ENCODE measurements at places on chromosomes 1 and 21.

DNA sequence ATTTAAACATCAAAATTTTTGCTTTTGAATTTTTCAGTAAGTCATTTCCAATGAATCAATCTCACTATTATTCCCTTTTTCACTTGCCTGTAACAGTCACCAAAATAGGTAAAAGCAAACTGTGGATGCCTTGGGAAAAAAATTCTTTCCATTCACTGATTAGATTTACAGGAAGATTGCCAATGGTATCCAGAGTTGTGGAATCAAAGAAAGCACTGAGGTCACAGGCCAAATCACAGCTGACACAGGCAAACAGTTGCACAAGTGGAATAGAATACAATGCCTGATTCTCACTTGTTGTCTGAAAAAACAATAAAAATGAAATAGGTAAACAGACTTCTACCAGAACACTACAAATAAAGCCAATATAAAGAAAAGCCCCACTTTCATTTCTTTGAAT, 48.4 kb downstream of the LTN1 start:
- DNase-seq: no peak

- DNase-seq: no peak
Observed at GRCh38 chr1:246001142-246001836, 505.8 kb downstream of the SMYD3 start.

GRCh38 chr1:173669491-173669941, at the start of gene ANKRD45:
Gene ANKRD45 (minus strand): TSS chr1:173669851. CDS start chr1:173659418, 10,433 bp downstream.
- peak; percentile 19 for DNase-seq

GRCh38 chr1:54091666-54092065, 38.3 kb downstream of the TCEANC2 start:
- DNase-seq: no peak

DNA sequence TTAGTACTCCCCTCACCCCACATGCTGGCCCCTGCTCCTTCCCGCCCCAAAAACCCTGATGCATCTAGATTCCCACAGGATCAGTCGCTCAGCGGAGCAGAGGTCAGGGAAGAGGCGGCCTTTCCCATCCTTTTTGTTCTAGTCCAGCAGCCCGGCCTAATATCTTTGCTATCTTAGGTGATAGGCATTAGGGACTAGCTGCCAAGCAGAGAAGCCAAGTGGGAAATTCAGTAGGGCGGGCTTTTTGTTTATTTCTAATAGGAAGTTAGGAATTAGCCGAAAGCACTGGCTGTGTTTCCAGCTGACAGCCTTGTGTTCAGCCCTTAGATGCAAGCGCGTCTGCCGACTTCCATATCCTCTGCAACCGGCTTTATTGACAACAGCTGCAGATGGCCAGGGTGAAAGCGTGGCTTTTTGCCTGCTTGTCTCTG, 59.0 kb upstream of the BCAR3 start:
- DNase-seq: no peak

- no peak for DNase-seq
Observed at GRCh38 chr1:162386292-162387225, 5.0 kb downstream of the C1orf226 start.

GRCh38 chr21:16195538-16195910, 465.7 kb downstream of the USP25 start:
- no peak for DNase-seq

DNA sequence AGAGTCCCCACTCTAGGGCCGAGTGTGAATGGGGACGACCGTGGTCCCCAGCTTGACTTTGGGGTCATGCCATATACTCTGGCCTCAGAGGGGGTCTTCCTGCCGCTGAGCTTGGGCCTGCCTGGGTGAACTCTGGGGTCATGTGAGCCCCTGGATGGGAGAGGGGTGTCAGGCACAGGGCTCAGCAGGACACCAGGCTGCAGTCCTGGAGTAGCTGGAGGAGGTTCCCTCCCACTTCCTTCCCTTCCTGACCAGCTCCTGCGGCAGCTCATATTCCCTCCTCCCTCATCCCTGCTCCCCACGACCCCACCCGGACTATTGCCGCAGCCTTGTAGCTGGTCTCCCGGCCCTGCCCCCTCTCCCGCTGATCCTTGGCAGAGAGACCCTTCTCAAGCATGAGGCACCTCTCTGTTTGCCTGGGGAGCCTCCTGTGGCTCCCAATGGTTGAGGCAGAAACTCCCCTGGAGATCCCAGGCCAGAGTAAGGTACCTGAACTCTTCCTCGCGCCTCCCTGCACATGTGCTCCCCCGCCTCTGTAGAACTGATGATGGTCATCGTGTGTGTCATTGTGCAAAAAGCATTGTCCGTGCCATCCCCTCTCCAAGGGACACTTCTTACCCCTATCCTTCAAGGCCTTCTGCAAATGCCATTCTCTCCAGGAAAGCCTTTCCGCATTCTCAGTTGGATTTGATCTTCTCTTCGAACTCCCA, 1.8 kb downstream of the TNFRSF1B start:
- DNase-seq: no peak

- DNase-seq: peak; percentile 95
Observed at GRCh38 chr1:1324524-1325287, at the start of the genes CPTP and INTS11. Gene CPTP (plus strand): TSS chr1:1324802. CDS start chr1:1326911, 2,109 bp downstream. Gene INTS11 (minus strand): TSS chr1:1324660. CDS start chr1:1324608, 52 bp downstream.

DNA sequence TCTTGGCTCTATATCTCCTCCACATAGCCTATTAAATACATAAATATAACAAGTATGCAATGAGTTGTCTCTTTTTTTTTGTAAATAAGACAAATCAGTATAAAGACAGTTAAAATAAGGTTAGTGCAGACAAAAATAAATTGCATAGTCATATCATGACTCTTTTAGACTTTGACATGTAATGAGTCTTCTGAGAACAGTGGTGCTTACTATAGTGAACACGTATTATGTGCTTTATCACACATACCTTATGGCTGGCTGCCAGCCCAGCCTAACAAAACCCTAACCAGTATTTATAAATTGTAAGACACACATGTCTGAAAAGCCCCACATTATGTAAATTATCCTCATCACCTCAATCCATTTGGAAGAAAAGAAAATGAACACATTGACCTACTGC, 29.1 kb upstream of the F13B start:
- DNase-seq: no peak

GRCh38 chr1:192610112-192610889, 25.6 kb upstream of the RGS13 start:
- DNase-seq: no peak
